A673 (cell line): ENCODE measurements at places on chromosomes 2 and 18. TPM values are rescaled to one million over a fixed set of nuclear protein-coding genes. Genes with fewer than 3 reads are reported as not detected.

GRCh38 chr2:241767464-241768250 is 9.0 kb upstream of the GAL3ST2 start:
- H3K36me3 ChIP-seq, result no peaks in the 10 kb centered on the region
- no peak overlapping the region for H3K27ac ChIP-seq
- H3K4me3 ChIP-seq, result no peak overlapping the region
- peaks cover 21% of the 10 kb centered on the region for H3K4me1 ChIP-seq

GRCh38 chr2:138298900-138299299 is 202.7 kb upstream of the SPOPL start:
- no peaks in the 10 kb centered on the region for H3K27me3 ChIP-seq
- H3K36me3 ChIP-seq, result no peaks in the 10 kb centered on the region
- no peak overlapping the region for H3K4me3 ChIP-seq

DNA sequence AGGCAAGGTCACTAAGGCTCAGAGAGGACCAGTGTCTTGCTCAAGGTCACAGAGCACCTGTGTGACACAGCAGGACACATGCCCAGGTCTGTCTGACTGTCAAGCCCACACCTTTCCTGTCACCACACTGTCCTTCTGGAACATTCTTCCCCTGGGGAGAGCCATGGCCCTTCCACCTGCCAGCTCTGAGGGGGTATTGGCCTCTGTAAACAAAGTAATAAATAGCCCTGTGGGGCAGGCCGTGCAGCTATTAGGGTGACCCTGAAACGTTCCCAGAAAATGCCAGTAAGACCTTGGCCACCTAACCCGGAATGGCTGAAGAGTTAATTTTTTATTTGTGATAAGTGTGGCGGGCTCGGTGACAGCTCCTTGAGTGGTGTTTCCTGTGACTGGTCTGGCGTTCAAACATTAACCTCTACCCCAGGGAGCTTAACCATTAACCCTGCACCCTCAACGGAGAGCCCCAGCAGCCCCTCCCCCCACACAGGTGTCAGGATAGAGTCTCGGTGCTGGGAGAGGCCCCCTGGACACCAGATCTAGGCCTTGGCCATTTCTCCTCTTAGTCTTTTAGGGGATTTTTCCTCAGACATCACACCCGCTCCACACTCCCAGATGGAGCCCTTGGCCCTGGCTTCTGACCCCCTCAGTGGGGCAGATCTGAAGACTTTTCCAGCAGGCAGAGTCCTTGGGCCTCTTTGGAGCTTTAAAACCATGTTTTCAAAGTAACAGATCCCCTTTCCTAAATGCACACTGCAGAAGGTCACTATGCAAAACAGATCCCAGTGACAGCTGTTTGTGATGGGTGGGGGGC is 36.6 kb downstream of the SCTR start:
- H3K27ac ChIP-seq, result no peak overlapping the region
- DNase-seq, result no peak
- H3K4me1 ChIP-seq, result peaks cover 7% of the 10 kb centered on the region
- no peak overlapping the region for H3K4me3 ChIP-seq
- no peaks in the 10 kb centered on the region for H3K36me3 ChIP-seq
- H3K27me3 ChIP-seq, result no peaks in the 10 kb centered on the region

DNA sequence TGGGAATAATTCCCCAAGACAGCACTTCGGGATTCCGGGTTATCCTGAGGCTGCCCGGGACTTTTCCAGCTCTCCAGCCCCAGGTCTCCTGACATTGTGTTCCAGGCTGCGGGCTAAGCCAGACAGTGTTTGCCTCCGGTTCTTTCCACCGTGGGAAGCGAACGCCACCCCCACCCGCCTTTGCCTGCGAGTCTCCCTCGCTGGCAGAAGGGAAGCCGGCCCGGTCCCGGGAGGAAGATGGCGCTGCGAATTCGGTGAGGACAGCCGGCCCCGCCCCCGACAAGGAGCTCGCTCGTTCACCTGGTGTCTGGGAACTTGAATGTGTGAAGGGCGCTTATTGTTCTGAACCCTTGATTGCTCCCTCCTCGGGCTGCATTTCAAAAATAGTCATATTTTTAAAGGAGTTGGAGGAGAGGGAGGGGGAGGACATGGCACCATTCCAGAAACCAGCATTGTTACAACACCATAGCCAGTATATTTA is 2.9 kb downstream of the LRATD1 start:
- no peak overlapping the region for H3K4me3 ChIP-seq
- no peaks in the 10 kb centered on the region for H3K36me3 ChIP-seq
- H3K27ac ChIP-seq, result no peak overlapping the region
- H3K4me1 ChIP-seq, result no peaks in the 10 kb centered on the region
- H3K27me3 ChIP-seq, result peaks cover 84% of the 10 kb centered on the region

GRCh38 chr2:48170281-48170680 is 264.0 kb upstream of the FBXO11 start:
- no peaks in the 10 kb centered on the region for H3K36me3 ChIP-seq
- DNase-seq, result no peak
- peaks cover 12% of the 10 kb centered on the region for H3K4me1 ChIP-seq
- H3K27ac ChIP-seq, result no peak overlapping the region
- H3K27me3 ChIP-seq, result no peaks in the 10 kb centered on the region

- H3K4me3 ChIP-seq, result no peak overlapping the region
- no peaks in the 10 kb centered on the region for H3K36me3 ChIP-seq
- H3K4me1 ChIP-seq, result peaks cover 32% of the 10 kb centered on the region
Measured at GRCh38 chr2:37561615-37562569, 109.5 kb downstream of the CDC42EP3 start.

DNA sequence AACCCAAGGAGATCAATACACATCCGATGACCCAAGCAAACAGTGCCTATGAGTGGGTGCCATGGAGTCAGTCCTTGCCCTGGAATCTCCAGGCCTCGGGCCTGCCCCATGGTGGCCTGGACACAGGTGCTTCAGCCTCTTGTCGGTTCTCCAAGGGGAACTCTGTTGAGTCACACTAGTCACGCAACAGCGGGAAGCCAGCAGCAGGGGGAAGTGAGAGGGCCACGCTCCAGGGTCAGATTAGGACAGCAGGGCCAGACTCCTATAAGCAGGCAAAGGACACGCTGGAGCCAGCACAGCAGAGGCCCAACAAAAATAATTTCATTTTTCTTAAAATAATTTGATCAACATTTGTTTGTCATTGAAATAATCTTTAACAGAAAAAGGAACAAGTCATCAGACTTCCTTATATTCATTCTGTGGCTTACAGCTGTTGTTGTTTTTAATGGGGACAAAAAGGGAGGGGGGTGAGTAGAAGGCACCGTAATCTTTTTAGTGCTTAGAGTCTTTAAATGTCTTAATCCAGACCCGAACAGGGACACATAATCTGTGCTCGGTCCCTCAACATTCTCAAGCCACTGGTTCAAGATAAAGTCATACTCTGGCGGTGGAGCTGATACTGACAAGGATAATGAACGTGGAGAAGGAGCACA is 16.4 kb upstream of the ARMC9 start:
- H3K4me1 ChIP-seq, result no peaks in the 10 kb centered on the region
- no peaks in the 10 kb centered on the region for H3K36me3 ChIP-seq
- no peak for DNase-seq
- H3K27me3 ChIP-seq, result no peaks in the 10 kb centered on the region
- H3K4me3 ChIP-seq, result no peak overlapping the region
- no peak overlapping the region for H3K27ac ChIP-seq

DNA sequence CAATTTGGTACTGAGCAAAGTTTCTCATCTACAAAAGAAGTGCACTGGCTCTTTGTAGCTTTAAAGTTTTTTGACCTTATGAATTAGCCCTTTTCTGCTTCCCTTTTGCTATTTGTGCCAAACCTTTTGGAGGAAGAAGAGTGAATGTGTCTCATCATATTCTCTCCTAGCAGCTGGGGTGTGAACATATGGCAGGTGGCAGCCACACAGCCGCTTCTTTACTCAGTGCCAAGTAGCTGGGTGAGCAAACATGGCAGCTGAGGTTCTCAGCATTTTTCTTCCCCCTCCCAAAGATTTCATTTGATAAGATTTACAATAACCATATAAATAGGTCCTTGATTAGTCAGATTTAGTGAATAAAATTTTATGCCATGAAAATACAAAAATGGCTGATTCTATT is 46.7 kb upstream of the STK17B start:
- no peaks in the 10 kb centered on the region for H3K27me3 ChIP-seq
- H3K27ac ChIP-seq, result no peak overlapping the region
- no peak for DNase-seq
- H3K4me1 ChIP-seq, result no peaks in the 10 kb centered on the region
- H3K4me3 ChIP-seq, result no peak overlapping the region
- H3K36me3 ChIP-seq, result no peaks in the 10 kb centered on the region

DNA sequence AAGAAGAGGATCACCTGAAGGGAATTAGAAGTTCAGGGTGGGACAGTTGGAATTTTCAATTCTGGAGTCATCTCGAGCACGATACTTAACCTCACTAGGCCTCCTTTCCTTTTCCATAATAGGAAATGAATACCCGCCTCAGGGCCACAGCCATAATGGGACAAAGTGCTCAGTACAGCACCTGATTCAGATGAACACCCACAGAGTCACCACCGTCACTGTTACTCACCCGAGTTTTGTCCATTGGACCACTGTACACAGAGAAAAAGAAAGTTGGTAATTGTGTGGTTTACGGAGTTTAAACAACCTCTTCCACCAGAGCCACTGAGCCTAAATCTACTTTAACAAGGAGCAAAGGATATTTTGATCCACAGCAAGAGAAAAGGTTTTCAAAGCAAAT is 122.0 kb upstream of the NDUFV2 start:
- DNase-seq, result no peak
- no peaks in the 10 kb centered on the region for H3K36me3 ChIP-seq
- H3K4me3 ChIP-seq, result no peak overlapping the region
- H3K27me3 ChIP-seq, result no peaks in the 10 kb centered on the region
- H3K4me1 ChIP-seq, result no peaks in the 10 kb centered on the region

DNA sequence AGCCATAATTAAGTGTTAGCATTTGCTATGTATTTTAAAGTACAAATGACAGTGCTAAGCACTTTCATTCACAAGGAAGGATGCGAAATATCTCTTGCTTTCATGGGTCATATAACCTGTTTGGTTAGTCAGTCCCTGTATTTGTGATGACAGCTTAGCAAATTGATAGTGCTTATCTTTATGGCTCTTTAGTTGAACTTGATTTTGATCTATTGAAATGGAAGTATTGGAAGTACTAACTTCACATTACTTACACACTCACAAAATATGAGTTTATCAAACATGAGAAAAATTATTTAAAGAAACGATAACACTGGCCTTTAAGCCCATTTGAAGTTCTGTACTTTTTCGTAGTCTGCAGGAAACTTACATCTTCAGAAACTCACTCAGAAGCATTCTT is 97.4 kb upstream of the NEUROD1 start:
- H3K36me3 ChIP-seq, result no peaks in the 10 kb centered on the region
- H3K27ac ChIP-seq, result peak overlapping the region; percentile 98
- peaks cover 58% of the 10 kb centered on the region for H3K4me1 ChIP-seq

GRCh38 chr2:158994920-158995676 is 26.7 kb downstream of the TANC1 start:
- H3K4me1 ChIP-seq, result peaks cover 17% of the 10 kb centered on the region
- H3K27ac ChIP-seq, result no peak overlapping the region
- H3K4me3 ChIP-seq, result no peak overlapping the region
- H3K36me3 ChIP-seq, result no peaks in the 10 kb centered on the region

DNA sequence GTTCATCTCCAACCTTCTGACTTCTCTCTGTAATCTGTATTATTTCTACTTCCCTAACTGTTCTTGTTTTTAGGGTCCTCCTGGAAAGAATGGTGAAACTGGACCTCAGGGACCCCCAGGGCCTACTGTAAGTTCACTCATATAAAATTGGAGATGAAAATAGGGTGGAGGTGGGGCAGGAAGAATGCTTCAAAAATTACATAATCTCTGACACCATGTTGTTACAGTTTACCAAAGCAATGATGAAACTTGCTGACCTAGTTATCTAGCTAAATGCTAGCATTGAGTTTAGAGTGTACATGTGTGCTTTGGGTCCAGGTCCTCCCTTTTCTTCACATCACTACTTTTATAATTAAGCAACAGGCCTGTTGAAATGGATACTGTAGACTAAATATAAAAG is 23.1 kb downstream of the COL3A1 start:
- no peak overlapping the region for H3K4me3 ChIP-seq
- H3K27ac ChIP-seq, result no peak overlapping the region
- peaks cover 3% of the 10 kb centered on the region for H3K36me3 ChIP-seq

DNA sequence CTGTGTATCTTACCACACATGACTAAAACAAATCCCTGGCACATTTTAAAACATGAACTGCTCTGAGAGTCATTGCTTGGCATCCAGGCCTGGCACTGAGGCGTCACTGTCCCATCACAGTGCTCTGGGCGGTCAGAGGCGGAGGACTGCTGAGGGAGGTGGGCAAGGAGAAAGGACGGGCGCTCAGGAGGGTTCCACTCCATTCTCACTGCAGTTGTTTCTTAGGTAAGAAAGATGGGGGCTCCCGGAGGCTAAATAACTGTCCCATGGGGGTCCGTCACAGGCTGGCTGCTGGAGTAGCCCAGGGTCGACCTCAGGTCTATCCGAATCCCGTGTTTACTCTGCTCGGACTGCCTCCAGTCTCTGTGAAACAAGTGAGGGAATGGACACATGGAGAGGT is 117.5 kb downstream of the FAM168B start:
- no peak for DNase-seq
- no peaks in the 10 kb centered on the region for H3K27me3 ChIP-seq
- no peaks in the 10 kb centered on the region for H3K36me3 ChIP-seq
- no peak overlapping the region for H3K4me3 ChIP-seq

DNA sequence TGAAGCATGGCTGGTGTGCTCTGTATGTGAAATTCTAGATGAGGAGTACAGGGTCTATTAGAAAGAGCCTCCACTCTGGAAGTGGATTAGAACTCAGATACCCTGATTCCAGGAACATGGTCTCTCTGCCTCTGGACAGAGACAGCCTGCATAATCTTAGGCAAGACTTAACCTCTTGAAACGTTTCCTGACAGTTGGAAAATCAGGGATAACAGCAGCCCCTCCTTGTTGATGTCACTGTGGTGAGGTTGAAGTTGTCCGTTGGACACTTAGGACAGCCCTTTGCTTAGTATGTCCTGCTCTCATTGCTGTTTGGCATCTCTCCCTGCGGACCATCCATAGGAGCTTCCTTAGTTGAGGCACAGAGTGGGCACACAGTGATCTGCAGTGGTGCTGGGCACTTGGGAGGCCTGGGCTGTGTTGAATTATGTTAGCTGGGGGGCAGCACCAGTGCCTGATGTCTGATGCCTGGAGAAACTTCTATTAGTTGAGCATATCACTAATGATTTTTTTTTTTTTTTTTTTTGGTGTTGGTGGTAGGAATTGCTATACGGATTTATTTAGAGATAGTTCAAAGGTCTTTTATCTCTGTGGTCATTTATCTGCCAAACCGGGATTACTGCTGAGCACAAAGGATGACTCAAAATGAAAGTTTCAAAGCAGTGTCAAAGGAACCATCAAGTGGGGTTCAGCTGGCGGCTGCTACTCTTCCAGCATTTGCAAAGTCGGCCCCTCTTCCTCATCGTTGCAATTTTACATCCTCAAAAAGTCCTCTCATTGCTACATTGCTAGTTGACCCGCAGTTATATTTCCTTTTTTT is 28.8 kb downstream of the SETBP1 start:
- no peaks in the 10 kb centered on the region for H3K27me3 ChIP-seq
- H3K4me1 ChIP-seq, result no peaks in the 10 kb centered on the region
- DNase-seq, result no peak
- H3K36me3 ChIP-seq, result no peaks in the 10 kb centered on the region

- H3K36me3 ChIP-seq, result no peaks in the 10 kb centered on the region
- H3K4me1 ChIP-seq, result peaks cover 19% of the 10 kb centered on the region
- no peak for DNase-seq
- H3K27me3 ChIP-seq, result no peaks in the 10 kb centered on the region
- no peak overlapping the region for H3K4me3 ChIP-seq
Measured at GRCh38 chr2:111697560-111697959, 186.4 kb downstream of the ANAPC1 start.

Gene POLE4
- total RNA-seq, result 60.6 and 63.4 TPM in 2 replicates

Gene SGPP2
- 0.09 and 0.37 TPM in 2 replicates for total RNA-seq

Gene G6PC2
- not detected in 2 replicates for total RNA-seq

Gene IL1B
- 1.3 and 2.1 TPM in 2 replicates for total RNA-seq

Gene SLC9A4
- total RNA-seq, result 0.11 and 0.17 TPM in 2 replicates

Gene DSG1
- not detected in 2 replicates for total RNA-seq

Gene SMYD1
- not detected in 2 replicates for total RNA-seq

Gene ACSL3
- total RNA-seq, result 155 and 163 TPM in 2 replicates

Gene KCNF1
- 0.32 and 0.70 TPM in 2 replicates for total RNA-seq
